Stimulated activated CD8-positive, alpha-beta memory T cell treated with anti-CD3 and anti-CD28 coated beads, Interleukin-7, amount 100 ng/mL, for 4 hours (primary cell): ENCODE measurements at places on chromosomes 4 and X.

GRCh38 chr4:70931347-70931746, 29.2 kb downstream of the MOB1B start:
- DNase-seq, result no peak

- peak; percentile 3 for DNase-seq
Observed at GRCh38 chrX:9873952-9874351, 87.7 kb downstream of the SHROOM2 start.

DNA sequence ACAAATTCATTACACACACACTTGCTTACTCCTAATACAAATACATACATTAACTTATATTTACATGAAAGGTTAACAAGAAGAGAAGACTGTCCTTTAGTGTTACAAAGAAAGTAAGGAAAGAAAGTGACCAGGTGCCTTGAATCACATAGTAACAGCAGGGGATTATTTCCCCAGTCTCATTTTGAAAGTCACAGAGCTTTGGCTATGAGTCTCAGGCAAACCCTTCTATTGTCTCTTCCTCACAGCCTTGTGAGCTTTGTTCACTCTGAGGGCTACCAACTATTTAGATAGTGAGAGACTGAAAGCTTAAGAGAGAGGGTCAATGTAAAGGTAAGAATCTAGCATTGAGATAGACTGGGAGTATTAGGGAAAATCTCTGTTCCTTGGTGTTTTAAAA, 161.6 kb downstream of the NPNT start:
- no peak for DNase-seq

- peak; percentile 43 for DNase-seq
Observed at GRCh38 chr4:83219344-83220331, 65.0 kb downstream of the COQ2 start.

DNA sequence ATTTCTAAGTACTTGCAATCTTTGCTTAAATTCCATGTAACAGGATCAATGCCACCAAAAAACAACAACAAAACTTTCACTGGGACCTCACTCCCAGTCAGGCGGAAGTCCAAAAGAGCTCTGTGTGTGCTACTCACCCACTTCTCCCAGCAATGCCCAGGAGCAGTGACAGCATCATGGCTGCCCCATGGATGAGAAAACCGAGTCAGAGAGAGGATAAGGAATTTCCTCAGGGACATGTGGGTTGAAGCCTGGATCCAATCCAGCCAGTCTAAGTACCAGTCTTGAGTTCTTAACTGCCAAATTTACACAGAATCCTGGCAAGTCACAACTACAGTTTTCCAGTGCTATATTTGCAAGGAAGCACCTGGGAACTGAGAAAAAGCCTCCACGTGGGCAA, 64.5 kb downstream of the STX18 start:
- DNase-seq, result no peak

DNA sequence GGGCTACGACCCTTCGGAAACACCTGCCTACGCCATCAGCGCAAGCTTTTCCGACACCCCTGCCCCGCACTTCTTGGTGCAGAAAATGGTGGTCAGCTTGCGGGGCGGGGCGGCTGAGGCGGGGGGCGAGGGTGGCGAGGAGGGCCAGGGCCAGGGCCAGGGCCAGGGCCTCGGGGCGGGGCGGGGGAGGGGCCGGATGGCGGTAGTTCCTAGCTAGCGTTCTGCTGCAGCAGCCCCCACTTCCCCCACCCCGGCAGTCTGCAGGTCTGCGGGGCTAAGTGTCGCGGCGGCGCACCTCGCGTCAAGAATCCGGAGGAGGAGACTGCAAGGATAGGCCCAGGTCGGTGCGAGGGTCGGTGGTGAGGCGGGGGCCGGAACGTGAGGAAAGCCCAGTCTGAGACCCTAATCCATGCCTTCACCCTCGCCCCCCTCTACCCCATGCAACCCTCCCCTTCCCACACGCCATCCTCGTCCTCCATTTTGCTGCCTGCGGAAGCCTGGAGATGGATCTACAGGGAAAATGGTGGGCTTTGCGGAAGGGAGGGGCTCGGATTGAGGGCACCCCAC, 600 bp downstream of the BEX4 start:
- DNase-seq, result peak; percentile 13

DNA sequence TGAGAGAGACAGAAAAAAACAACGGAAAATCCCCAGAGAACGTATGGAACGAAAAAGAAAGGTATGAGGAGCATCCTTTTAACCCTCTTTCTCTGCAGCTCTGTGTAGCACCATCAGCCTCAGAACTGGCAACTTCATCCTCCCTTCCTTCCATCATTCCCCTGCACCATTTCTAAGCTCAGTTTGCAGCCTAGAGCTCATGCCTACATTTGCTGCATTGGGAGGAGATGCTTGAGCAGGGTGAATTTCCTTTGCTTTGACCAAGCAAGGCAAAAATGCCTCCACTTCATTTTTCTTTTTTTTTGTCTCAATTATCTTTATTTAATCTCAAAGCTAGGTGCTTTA, 67.9 kb downstream of the ANK2 start:
- no peak for DNase-seq

DNA sequence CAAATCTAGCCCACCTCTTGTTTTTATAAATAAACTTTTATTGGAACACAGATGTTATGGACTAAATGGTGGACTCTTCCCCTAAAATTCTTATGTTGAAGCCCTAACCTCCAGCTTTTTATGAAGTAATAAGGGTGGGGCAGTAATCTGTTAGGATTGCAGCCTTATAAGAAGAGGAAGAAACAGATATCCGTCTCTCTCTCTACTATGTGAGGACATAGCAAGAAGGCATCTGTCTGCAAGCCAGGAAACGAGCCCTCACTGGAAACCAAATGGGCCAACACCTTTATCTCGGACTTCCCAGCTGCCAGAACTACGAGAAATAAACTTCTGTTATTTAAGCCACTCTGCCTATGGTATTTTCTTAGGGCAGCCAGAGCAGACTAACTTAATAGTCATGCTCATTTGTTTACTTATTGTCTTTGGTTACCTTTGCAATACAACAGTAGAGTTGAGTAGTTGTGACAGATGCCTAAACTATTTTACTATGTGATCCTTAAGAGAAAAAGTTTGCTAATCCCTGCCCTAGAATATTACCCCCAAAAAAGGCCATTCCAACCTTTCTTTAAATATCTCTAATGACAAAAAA, 67.4 kb downstream of the MANBA start:
- no peak for DNase-seq

GRCh38 chrX:110311437-110312230, 6.3 kb downstream of the AMMECR1 start:
- no peak for DNase-seq

- no peak for DNase-seq
Observed at GRCh38 chr4:81632581-81633299, 161.0 kb upstream of the RASGEF1B start.

GRCh38 chrX:100677611-100678181, 33.7 kb downstream of the SRPX2 start:
- DNase-seq, result no peak

DNA sequence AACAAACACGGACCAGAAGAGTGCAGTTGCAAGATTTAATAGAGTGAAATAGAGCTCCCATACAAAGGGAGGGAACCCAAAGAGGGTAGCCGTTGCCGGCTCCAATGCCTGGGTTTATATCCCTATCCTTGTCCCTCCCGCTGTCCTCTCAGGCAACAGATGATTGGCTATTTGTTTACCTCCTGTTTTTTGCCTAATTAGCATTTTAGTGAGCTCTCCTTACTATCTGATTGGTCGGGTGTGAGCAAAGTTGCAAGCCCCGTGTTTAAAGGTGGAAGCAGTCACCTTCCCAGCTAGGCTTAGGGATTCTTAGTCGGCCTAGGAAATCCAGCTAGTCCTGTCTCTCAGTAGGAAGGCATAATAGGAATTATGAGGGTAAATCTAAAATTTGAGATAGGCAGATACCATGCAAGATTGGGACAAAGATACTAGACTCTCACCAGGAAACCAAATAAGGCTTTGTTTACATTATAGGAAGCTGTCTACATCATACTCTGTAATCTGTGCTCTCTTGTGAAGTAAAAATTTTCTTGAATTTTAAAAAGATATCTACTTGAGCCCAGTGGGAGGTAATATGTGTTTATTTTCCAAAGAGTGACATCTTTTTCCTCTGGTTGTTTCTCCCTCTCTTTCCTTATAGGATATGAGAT, 65.9 kb downstream of the ATP10D start:
- no peak for DNase-seq

GRCh38 chr4:43485196-43485595, 592.7 kb downstream of the GRXCR1 start:
- DNase-seq, result no peak

DNA sequence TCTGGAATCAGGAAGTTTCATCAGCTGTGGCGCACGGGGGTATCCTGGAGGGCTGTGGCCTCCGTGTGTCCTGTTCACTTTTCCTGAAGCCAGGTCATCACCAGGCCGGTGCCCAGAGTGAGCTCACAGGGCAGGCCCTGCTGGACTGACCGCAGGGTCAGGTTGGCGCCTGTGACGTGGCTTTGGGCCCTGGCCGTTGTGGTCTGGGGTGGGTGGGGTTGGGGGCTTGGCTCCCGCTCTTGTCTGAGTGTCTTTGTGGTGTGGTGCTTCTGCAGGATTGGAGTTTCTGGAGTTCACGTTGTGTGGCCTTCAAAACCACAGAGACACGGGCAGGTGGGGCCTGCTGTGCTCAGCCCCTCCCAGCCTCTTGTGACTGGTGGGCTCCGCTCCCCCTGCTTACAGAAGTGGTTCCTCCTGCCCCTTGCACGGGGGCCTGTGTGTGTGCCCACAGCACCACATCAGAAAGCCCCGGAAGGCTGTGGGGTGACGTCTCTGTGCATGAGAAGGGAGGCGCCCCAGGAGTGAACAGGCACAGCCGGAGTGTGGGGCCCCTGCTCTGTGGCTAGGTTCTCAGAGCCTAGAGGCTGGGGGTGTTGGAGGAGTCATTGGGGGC, 9.5 kb downstream of the RGS12 start:
- DNase-seq, result peak; percentile 68

DNA sequence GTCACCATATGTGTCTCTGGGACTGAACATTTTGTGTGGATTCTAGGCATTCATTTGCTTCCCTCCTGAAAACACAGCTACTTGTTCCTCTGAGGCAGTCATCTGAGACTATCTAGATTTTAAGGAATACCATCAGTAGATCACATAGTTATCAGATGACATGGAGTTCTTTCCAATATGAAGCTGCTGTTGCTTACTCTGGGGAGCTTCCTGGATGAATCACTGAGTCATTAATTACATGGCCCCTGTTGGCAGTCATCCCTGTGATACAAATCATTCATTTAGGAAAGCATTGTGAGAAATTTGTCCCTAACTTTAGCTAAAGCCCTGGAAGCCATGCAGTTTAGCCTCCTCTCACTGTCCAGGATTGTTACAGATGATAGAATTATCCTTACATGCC, 98.2 kb upstream of the ARSJ start:
- DNase-seq, result no peak

GRCh38 chr4:141028024-141028529, 105.2 kb downstream of the RNF150 start:
- no peak for DNase-seq

GRCh38 chr4:89269121-89269666, 38.4 kb downstream of the GPRIN3 start:
- no peak for DNase-seq
